ENCODE measurements at places on chromosomes 7 and 10.

DNA sequence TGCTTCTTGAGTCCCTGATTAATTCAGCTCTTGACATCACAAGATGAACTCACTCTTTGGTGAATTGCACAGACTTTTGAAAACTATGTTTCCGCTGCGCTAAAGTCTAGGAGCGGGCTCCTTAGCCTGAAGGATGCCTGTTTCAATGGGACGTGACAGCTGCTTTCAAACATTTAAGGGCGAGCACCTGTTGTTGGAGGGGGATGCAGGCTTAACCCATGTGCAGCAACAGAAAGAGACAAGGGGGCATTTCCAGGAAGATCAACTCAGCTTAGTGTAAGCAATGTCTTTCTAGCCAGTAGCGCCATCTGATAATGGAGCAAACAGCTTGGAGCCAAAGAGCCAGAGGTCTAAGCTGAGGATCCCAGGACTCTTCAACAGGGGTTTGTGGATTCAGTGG is 8.4 kb upstream of the PFKFB3 start:
- DNase-seq, result no peak

DNA sequence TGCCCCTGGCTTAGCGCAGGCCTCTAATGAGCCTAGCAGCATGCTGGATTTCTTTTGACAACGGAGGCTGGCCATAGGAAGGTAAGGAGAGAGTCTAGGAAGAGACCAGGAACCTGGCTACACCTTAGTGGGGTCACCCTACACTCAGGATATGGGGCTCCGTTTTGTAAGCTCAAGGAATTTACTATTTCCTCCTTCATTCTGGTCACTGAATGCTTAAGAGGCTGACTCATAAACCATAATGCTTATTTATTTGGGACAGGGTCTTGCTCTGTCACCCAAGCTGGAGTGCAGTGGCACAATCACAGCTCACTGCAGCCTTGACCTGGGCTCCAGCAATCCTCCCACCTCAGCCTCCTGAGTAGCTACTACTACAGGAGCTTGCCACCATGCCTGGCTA is 38.4 kb downstream of the CARD11 start:
- DNase-seq, result no peak

- no peak for DNase-seq
Measured at GRCh38 chr10:7571981-7572380, 94.8 kb downstream of the ITIH5 start.

DNA sequence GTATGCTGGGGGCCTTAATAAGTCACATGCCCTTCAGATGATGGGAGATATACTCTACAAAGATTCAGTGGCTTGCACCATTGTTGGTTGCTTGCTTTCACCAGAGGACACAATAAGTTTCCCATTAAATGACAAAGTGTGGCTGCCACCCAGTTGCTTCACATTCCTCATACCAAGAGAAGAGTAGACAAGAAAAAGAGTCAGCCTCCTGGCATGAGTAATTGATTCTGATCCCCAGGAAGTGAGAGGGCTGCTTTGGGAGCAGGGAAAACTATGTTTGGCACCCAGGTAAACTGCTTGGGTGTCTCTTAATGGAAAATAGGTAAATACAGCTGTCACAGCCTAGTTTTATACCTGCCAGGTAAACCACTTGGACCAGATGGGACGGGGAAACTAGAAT is 66.7 kb upstream of the IL6 start:
- DNase-seq, result no peak

DNA sequence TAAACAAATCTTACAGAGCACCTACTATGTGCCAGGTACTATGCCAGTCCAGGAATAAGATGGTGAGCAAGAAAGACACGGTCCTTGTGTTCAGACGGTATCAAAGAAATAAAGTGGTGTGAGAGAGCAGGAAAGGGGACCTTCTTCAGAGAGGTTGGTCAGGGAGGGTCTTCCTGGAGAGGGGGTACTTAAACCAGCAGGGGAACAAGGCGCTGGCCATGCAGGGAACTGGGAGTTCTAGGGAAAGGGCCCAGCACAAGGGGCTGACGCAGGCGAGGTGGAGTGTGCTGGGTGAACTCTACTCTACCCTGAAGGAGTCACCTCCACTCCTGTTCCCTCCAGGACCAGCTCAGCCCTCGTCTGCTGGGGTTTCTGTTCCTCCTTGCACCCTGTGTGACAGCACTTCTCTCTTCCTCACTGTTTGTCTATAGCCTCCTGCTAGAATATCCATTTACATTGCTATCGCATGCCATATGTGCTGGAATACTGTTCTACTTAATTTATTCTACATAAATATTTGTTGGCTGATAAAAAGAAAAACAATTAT is 73.5 kb downstream of the AOAH start:
- DNase-seq, result no peak

- no peak for DNase-seq
Measured at GRCh38 chr7:101991860-101992259, 174.4 kb downstream of the CUX1 start.

- DNase-seq, result no peak
Measured at GRCh38 chr10:4846775-4847174, 20.8 kb downstream of the AKR1E2 start.

DNA sequence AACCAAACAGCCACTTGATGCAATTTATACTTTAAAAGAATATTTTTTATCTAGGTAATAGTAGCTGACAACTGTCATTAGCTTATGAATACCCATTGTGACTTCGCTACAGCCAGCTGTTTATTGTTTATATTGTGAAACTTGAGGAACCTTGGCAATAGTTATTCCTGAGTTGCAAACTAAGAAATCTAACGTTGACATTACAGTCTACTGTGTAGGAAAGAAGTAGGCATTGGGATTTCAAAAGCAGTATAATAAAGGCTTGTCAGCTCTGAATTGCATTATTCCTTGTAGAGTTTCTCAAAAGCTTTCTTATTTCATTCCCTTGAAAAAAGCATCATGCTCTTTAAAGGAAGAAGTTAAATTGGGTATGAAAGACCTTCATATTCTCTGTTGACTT is 42.7 kb upstream of the OIT3 start:
- DNase-seq, result no peak

- DNase-seq, result peak; percentile 64
Measured at GRCh38 chr7:99372275-99373090, 2.0 kb upstream of the ARPC1B start.

- peak; percentile 75 for DNase-seq
Measured at GRCh38 chr10:14601872-14602725, 172.6 kb downstream of the FAM107B start.

DNA sequence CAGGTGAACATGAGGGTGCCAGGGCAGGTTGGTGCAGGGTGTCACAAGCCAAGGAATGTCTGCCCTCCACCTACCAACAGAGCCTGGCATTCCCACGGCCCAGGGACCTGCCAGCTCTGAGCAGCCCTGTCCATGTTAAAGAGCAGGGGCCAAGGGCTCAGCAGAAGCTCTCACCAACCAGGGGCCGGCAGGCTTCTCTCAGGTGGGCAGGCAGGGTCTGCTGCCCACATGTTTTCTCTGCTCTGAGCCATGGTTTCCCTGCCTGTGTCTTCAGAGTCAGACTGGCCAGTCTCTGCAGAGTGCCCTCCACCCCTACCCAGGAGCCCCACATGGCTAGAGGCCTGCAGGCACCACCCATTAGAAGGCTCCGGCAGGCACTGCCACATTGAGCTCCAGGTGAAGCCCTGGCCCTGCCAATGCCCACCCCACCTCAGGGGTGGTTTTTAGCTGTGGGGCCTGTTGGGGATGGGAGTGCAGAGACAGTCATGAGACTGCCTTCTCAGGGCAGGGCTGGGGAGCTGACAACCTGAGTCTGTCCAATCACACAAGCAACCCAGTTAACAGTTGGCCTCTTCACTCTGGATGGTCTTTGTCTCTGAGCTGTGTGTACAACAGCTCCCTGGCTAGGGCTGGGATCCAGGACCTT is 135.9 kb downstream of the ARHGAP22 start:
- no peak for DNase-seq

DNA sequence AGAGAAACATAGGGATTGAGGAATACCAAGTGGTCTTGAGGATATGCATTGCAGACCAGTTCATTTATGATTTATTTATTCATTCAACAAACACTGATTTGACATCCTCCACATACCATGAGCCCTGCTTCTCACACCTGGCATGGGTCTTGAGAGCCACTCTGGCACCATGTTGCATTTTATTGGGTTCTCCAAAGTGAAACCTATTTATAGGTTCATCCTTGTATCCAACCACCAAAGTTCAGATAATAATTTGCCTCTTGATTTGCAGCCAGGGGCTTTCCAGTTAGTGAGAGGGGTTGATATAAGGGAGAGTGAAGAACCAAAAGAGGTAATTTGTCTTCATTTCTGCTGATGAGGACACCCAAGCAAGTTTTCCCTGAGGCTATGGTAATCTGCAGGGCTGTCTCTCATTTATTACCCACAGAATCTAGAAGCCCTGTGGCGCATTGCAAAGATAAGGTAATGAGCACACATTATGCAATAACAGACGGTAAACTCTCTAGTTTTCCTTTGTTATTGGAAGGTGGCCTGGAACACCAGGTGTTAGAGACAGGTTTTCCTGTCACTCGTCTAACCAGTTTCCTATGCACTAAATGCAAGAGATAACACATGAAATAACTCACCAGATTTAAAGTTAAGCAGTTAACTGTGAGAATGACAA is 28.8 kb upstream of the ICA1 start:
- no peak for DNase-seq

DNA sequence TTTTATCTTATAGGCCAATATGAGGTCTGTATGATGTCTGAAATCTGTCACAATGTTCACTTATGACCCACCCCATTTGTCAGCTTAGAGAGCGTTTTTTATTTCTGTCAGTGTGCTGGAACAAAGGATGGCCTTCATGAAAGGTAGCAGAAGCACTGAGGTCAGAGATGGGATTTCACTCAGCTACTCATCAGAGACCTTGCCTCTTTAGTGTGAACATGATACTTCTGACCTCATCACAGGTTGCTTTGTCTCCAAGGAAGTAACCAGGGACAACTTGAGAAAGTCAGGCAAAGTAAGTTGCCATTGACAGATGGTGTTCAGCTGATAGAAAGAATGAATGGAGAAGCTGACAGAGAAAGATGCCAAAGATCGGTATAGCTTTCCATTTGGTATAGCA is 16.3 kb downstream of the YAE1 start:
- DNase-seq, result no peak

DNA sequence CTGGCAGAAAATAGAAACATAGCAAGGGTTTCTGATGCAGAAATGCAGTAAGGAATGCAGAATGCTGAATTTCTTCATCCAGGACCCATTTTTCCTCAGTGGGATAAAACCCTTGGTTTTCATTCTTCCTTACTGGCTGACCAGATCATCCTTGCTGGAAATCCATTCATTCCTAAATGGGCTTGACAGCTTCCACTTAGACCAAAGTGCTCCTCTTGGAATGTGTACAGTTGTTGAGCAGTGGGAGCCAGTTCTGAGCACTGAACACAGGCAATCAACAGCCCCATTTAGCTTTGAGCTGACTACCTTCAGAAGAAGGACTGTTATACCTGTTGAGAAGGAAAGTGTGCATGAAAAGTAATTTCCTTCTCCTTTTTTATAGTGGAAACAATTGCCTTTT is 232.1 kb downstream of the SORCS3 start:
- no peak for DNase-seq
